ENCODE measurements at places on chromosomes 12 and 14.
A peak's percentile ranks its signal among the peaks of the same experiment; 100 is the strongest.

DNA sequence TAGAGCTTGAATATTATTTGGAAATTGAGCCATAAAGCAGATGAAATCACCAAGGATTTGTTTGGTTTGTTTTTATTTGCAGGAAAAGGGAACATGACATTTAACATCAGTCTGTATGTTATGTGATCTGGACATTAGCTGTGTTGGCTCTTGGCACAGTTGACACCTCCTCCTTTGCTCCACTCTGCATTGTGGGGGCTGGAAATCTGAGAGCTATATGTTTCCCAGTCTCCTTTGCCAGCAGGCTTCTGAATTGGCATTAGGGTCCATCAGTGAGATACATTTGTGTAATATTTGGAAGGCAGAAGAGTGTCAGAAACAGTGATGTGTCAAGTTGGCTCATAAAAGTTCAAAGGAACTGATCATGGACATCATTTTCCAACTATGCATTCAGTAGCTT is 322.1 kb upstream of the ATP2B1 start:
- DNase-seq, result no peak

GRCh38 chr12:40184493-40185302 is 40.1 kb upstream of the LRRK2 start:
- DNase-seq, result no peak

DNA sequence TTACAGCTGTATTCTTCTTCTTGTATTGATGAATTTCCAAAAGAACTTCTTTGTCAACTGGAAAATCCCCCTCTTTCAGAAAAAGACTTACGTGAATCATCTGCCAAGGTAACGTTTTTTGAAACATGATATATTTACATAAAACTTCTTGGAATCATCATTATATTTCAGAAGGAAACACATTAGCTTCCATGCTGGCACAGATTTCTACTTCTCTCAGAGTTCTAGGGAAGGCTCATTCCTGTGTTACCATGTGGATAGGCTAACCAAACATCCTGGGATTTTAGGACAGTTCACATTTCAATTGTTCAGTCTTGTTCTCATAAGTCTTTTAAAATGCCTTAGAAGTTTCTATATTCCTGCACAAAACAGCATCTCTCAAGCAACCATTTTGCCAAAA is 120.3 kb upstream of the NEDD1 start:
- DNase-seq, result peak; percentile 24

- DNase-seq, result no peak
These were observed 137.2 kb upstream of the PLEKHA5 start for GRCh38 chr12:18992336-18992735.

- peak; percentile 18 for DNase-seq
These were observed 158.6 kb downstream of the ANO4 start for GRCh38 chr12:100953217-100953616.

DNA sequence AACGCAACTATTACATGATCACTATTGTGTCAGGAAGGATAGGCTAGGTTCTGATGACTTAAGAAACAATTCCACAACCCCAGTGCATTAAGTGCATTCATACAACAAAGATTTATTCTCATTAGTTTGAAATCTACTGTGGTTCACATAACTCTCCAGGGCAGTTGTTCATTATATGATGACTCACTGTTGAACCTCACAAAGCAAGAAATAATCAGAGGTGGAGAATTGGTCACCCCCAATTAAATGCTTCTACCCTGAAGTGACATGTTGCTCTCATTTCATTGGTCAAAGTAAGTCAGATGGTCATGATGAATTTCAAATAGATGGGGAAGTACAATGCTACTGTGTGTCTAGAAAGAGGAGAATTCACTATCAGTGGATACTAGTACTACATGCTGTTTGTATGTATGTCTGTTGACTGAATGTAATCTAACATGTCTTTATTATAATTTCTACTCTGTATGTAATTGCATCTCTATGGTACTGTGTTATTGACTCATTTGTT is 6.1 kb upstream of the HELB start:
- peak; percentile 44 for DNase-seq

GRCh38 chr12:72133497-72134055 is 138.6 kb upstream of the TRHDE start:
- no peak for DNase-seq

- DNase-seq, result no peak
These were observed 179.2 kb downstream of the KICS2 start for GRCh38 chr12:64042911-64043310.

DNA sequence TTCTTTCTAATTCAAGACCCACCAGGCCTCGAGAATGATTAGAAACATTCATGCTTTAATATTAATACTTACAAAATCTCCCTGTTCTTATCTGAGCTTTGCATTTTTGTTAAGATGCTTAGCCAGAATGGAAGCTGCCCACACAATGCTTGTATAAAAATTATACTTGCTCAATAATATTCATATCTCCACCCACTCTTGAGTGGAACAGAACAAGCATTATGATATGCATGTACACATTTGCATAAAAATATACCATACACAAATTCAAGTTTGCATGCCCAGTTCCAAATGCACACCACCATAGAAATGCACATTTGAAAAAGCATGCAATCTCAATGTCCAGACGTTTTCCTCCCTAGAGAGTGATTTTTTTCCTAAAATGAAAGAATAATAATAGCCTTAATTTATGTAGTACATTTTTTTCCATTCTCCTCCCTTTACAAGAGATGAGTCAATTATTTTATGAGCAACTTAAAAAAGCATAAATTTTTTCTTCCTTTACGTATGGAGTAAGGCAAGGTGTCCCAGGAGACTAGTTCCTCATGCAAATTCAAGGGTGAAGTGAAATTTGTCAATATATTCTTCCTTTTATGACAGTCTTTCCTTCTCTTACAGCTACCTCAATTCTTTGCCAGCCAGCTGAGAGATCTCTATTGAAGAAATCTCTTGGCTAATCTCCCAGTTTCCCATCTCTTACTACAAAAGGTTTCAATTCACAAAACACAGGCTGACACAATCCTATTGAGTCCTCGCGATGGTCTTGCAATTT is 313.1 kb upstream of the GARIN6 start:
- DNase-seq, result no peak

DNA sequence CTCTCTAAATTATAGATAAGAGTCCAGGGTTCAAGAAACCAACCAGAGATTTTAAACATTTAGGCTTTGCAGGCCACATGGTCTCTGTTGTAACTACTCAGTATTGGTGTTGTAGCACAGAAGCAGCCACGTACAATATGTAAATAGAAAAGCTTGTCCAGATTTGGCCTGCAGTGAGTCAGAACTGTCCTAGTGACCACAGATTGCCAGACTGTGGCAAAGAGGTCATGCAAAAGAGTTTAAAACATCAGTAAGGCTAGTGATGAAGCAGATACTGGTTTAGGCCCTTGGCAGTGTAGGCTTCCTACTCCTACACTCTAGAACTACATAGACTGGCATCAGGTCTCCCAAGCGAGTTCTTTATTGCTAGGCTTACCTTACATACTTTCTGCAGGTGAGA is 117.6 kb upstream of the GARIN6 start:
- DNase-seq, result no peak

GRCh38 chr14:64755781-64756221 is 51.6 kb downstream of the PLEKHG3 start:
- peak; percentile 95 for DNase-seq
